ENCODE measurements at places on chromosomes 2 and 18.
A peak's percentile ranks its signal among the peaks of the same experiment; 100 is the strongest.

GRCh38 chr2:215218587-215219577 lies 80.5 kb upstream of the ABCA12 start:
- no peak for DNase-seq

DNA sequence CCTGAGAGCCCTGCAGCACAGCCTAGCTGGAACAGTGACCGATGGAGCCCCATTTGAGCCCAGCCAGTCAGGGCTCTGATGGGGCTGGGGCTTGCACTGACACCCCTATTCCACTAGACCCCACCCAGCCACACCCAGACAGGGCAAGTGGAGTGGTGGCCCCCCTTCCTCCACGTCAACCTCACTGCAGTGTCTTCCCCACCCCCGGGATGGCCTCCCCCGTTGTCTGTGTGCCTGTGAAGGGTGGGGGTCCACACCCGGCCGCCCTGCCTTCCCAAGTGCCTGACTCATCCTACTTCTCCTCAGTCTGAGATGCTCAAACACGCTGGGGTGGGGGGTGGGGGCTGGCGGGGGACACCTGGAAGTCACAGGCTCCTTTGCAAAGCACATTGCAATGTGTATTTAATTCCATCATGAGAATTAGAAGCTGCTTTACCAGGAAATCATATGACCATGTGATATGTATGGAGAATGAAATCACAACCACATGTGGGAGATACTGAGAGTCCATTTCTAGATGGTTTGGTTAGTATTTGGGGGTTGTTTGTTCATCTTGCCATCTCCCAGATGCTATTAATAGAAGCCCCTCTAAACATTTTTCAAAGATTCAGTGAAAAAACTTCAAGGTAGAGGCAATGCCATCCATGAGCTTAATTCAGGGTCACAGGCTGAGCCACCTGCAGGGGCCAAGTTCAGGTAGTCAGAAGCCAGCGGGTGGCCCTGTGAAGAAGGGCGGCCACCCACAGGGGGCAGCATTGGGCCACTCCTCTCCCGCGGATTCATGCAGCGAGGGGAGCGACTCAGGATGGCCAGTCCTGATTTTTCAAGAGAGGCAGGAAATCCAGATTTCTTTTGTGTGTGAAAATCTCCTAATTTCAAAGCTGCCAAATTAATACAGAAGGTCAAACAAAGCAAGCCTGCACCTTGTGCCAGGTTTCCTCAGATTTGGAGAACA lies 22.7 kb upstream of the GMPPA start:
- peak; percentile 35 for DNase-seq

GRCh38 chr2:101766871-101767739 lies 69.6 kb downstream of the MAP4K4 start:
- DNase-seq, result no peak

GRCh38 chr2:233098618-233099017 lies 38.5 kb downstream of the INPP5D start:
- DNase-seq, result no peak

- DNase-seq, result no peak
Observed at GRCh38 chr2:50066873-50067272, 912.6 kb upstream of the FSHR start.

- no peak for DNase-seq
Observed at GRCh38 chr2:27942612-27943547, 52.4 kb downstream of the BABAM2 start.

DNA sequence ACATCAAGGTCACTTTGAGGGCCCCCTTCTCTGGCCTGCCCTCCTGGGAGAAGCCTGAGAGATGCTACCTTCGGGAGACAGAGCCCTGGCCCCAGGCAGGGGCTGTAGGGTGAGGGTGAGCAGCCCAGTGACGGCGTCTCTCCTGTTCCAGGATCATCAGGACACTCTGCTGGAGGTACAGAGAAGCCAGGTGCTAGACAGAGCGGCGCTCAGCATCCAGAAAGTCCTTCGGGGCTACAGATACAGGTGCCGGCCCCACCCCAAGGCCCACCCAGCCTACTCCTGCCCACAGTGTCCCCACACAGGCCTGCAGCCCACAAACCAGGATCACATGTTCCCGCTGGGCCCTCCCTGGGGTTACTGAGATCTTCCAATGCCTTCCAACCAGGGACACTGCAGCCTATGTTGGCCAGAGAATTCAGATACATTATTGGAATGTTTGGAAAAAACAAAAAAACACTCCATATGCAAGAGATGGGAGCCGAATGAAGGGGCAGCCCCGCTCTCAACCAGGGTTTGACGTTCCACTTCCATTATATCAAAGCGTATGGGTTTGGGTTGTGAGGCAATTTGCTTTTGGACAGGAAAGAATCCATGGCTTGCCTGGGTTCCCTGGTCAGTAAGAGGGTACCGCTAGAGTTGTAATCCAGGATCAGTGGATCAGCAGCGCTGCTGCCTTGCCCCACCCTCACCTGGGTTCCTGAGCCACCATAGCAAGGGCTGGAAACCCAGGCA lies 49.5 kb upstream of the GPR17 start:
- DNase-seq, result no peak

GRCh38 chr2:53802617-53803151 lies 15.8 kb downstream of the ERLEC1 start:
- no peak for DNase-seq

- no peak for DNase-seq
Observed at GRCh38 chr18:61900504-61901281, 7.9 kb upstream of the RNF152 start.
